LHCN-M2 (cell line): ENCODE measurements at places on chromosomes 5 and 9.

- DNase-seq: no peak
These were observed 12.8 kb downstream of the NKD2 start for GRCh38 chr5:1021136-1021968.

GRCh38 chr5:91332267-91333045, 50.7 kb downstream of the ARRDC3 start:
- DNase-seq: peak; percentile 80

GRCh38 chr5:150945947-150946346, 41.2 kb upstream of the ZNF300 start:
- no peak for DNase-seq

DNA sequence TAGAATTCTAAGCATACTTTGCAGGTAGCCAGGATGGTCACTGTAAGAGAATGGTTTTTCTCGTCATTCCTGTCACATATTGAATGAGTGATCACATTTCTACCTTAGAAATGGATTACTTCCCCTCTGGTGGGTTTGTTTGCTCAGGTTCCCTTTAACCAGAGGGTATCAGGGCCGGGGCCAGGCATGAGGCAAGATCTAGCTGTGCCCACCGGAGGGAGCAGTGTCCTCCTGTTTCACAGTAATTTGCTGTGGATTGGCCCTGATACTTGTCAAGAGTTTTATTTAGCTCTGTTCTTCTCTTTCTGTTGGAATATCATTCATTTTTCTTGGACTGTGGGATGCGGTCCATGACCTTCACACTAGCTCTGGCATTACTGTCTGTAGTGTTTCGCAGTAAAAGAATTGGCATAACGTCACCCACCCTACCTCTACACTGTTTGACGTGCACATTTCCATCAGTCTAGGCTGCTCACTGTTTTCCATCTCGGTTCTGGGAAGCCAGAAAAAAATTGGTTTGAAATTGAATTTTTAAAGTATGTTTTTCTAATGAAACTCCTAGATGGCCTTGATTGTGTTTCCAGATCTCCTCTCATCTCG, 42.4 kb upstream of the ZBED3 start:
- DNase-seq: peak; percentile 26

DNA sequence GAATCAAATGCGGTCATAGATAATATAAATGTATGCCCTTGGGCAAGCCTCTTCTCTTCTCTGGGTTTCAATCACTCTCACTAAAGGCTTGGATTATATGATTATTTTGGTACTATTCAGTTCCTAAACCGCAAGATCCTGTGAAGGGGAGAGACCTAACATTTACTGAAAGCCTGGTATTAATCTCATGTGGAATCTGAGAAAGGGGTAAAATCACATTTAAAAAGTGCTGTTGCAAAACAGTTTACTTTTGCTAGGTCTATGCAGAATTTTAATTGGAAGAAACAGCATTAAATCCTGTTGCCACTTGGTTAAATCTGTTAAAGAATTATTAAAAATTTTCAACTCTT, 50.7 kb downstream of the SLC44A1 start:
- peak; percentile 28 for DNase-seq

DNA sequence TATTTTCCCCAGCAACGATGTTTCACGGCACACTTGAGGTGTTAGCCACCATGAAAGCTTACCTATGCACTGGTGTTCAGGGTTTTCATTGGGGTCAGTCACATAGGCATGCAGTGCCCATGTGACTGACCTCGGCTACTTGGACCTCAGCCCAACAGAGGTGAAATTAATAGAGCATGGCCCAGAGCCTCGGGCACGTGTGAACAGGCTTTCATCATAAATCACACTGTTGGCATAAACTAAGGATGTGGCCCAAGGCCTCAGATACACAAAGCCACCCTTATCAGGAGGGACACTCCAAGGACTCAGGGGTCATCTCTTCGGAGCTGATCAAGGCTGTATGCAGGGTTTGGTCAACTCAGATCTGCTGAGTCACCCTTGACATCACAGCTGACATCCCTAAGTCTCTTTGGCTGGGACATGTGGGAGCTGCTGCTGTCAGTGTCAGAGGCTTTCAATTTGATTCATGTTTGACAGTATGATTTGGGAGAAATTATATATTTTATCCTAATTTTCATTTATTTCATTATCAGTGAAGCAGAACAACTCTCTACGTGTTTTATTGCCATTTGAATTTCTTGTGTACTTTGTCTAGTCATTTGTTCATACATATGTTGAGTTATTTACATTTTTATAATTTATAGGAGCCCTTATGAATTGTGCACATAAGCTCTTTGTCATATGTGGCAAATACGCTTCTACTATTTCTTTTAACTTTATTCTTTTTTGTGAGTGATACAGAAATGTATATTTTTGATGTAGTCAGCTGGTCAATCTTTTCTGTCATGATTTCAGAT, 59.7 kb upstream of the ANKRD33B start:
- no peak for DNase-seq
